ENCODE measurements at places on chromosomes 5 and 9.

- DNase-seq: no peak
Measured at GRCh38 chr5:55052383-55052931, 28.4 kb downstream of the GZMK start.

GRCh38 chr5:148973455-148973854, 89.4 kb downstream of the SH3TC2 start:
- DNase-seq: no peak

- no peak for DNase-seq
Measured at GRCh38 chr5:25905646-25906045, 1132.7 kb downstream of the CDH9 start.

DNA sequence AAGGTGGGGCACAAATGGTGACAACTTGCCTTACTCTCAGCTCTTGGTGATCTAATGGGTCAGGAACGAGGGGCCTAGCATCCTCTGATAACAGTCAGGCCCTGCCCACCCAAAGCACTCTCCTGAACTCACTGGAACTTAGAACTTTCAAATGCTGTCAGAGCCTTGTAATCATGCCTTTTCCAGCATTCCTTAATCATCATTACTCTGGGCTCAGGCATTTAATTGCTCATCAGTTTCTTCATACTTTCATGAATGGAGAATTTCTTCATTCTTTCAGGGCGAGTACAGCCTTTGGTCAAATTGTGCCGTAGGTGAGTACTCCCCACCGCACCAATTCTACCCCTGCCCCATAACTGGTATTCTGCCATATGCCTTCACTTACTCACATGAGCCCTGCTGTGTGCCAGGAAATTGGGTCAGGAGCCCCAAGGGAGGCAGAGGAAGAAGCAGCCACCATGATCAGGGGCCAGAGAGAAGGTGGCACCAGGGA, 30.2 kb upstream of the DUSP1 start:
- no peak for DNase-seq

GRCh38 chr5:11563822-11564221, 340.4 kb downstream of the CTNND2 start:
- DNase-seq: no peak

DNA sequence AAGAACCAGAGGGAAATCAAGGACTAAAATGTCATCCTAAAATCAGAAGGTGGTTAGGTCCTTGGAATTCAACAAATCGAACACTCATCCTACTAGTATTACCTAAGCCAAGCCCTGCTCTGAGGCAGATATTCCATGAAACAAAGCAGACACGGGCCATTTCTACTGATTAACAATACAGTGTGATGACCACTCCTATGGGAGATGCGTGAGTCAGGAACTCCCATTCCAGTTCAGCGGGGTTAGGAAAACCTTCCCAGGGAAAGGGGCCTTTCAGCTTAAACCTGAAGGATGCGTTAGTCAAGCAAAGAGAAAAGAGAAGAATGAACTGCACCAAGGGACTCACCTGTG, 117.8 kb upstream of the LHFPL2 start:
- no peak for DNase-seq

- DNase-seq: no peak
Measured at GRCh38 chr9:100428871-100429654, 2.1 kb downstream of the MSANTD3 start.

- no peak for DNase-seq
Measured at GRCh38 chr5:4113905-4114304, 518.3 kb downstream of the IRX1 start.

GRCh38 chr9:136412962-136413361, 2.5 kb downstream of the PMPCA start:
- DNase-seq: no peak

- no peak for DNase-seq
Measured at GRCh38 chr9:77649109-77649812, 1.1 kb upstream of the GNA14 start.

- no peak for DNase-seq
Measured at GRCh38 chr5:150562832-150563231, 54.9 kb downstream of the NDST1 start.

GRCh38 chr5:90438100-90438499, 28.5 kb upstream of the CETN3 start:
- no peak for DNase-seq

DNA sequence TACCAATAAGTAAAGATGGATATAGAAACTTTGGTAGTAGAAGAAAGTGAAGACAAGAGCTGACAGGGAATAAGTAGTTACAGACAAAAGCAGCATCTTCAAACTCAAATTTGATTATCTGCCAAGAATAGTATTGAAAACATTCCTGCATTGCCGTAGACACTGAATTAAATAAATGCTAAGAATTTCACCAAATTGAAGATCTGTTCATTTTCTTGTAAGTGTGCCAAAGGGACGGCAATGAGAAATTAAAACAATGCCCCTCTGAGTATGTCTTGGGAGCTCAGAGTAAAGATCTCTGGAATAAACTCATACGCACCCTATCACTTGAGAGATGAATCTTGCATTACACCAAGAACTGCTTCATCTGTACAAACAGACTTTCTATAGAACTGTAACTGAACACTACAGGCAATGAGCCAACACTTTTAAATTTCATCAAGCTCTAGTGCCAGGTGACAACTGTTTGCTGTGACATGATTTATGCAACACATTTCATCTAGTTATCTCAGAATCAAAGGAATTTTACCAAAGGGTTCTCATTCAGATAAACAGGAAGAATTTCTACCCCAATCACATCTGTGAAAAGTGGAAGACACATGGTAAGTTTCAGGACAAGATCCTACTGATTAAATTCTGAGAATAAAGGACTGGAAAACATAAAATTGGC, 66.9 kb downstream of the RFX3 start:
- no peak for DNase-seq

DNA sequence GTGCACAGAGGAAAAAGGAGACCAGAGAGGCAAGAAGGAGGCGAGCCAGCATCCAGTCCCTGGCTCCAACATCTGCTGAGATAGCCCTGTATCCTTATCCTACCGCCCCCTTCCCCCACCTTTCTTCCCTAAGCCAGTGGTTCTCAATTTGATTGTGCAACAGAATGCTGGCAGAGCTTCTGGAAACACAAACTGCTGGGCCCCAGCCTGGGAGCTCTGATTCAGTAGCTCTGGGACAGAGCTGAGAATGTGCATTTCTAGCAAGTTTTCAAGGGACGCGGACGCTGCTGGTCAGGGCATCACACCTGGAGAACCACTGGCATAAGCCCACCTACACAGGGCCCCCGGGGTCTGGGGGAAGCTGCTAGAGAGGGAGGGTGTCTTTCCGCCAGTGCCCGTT, 21.1 kb downstream of the AK8 start:
- DNase-seq: no peak

DNA sequence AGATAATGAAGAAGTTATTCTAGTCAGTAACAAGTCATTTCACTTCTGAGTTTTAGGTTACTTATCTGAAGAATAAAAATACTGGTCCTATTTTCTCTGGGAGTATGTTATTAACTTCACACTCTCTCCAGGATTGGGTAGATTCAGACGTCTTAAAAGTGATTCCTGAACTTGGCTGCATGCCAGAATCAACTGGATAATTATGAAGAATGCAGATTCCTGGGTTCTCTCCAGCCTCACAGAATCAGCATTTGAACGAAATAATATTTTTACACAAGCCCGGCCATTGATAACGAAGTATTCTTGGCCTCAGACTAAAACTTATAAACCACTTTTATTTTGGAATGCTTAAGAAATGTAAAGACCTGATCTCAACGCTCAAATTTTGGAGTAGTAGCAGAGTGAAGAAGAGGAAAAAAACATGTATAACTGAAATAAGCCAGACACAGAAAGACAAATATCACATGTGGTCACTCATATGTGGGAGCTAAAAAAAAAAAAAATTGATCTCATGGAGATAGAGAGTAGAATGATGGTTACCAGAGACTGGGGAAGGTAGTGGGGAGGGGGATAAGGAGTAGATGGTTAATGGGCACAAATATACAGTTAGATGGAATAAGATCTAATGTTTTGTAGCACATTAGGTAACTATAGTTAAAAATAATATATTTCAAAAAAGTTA, 507.3 kb downstream of the ISL1 start:
- DNase-seq: no peak

DNA sequence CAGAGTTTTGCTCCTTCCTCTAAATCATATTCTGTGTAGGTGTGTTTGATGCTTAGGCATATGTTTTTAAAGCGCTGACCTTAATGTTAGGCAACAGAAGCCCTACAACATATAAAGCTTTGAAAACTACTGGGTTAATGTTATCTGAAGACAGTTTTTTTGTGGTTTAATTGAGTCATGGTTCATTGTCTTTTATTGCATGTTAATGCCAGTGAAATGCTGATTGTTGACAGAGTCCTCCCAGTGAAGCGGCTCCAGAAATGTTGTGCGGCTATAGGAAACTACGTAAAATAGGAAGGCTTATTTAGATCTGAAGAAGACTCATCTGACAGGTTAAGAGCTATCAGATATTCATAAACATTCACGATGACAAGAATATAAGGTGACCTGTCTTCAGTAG, 424.6 kb downstream of the CCDC171 start:
- DNase-seq: no peak

GRCh38 chr9:1880038-1880565, 135.0 kb upstream of the SMARCA2 start:
- no peak for DNase-seq

DNA sequence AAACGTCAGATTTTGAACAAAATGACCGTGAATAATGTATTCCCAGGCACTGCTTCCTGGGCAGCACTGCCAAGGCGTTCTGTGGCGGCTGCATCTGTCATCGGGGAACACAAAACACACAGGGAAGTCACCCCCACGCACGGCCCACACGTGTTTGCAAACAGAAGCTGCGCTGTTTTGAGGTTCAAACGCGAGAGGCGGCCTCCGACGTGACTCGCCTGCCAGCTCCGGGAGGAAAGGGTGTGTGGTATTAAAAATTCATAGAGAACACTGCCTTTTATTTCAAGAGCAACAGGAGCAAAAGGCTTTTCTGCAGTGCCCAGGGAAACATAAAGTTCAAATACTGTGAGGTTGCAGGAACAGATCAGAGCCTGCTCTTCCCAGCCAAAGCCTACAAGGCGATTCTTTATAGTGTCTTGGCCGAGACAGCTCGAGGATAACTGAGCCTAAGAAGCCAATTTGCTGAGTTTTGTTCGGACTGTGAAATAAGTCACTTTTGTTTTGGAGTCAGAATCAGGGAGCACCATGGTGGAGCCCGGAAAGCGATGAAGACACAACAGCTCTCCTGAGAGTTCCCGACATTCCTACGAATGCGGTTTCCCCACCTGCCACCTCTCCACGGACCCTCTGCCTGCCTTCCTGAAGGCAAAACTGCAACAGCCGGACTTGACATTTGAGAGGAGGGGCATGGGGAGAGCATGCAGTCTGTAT, 115.3 kb upstream of the IRX2 start:
- no peak for DNase-seq

DNA sequence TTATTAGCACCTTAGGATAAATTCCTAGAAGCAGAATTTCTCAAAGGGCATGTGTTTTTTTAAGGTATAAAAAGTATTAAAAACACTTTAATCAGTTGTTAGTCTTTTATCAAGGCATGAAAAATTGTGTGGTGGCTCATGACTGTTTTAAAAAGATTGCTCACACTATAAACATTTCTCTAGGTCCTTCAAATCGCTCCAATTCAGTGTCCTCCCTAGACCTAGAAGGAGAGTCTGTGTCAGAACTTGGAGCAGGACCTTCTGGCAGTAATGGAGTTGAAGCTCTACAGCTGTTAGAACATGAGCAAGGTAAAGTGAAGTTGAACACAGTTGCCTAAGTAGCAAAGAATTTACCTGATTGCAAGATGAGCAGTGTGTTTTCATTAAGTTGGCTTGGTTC, 62.0 kb downstream of the GAPVD1 start:
- DNase-seq: no peak

GRCh38 chr9:73067074-73067473, 84.6 kb upstream of the ANXA1 start:
- DNase-seq: no peak

DNA sequence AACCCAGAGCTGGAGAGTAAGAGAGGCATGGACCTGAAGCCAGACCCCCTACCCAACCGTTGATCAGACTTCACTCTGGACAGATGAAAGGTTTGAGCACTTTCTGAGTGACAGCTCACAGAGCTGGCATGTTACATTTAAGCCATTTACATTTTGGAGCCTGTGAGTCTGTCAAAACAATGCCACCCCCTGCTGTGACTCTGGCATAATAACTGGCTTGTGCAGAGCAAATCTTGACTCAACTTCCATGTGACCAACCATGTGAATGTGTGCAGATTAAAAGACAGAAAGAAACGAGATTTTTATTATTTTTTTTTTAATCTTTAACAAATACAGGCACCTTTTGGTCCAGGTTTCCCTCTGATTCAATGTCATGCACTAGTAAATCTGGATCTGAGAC, 48.5 kb downstream of the MFAP3 start:
- no peak for DNase-seq

DNA sequence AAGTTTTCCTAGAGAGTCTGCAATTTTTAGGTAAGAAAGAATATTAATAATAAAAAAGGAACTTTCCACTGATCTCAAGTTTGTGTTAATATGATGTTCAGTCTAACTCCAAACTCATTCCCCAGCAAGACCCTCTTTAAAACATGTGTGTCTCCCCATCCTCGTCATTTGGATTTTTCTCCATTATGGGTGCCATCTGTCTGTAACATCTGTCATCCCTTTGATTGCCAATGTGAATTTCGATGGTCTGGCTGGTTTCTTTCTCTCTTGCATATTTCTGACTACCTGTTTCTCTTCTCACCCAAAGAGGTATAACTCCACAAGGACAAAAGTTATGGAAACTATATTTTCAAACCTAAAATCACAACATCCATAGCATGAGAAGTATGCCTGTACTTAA, 4.4 kb downstream of the TAS2R1 start:
- DNase-seq: peak; percentile 84
